ENCODE measurements at places on chromosomes 6 and 20.

DNA sequence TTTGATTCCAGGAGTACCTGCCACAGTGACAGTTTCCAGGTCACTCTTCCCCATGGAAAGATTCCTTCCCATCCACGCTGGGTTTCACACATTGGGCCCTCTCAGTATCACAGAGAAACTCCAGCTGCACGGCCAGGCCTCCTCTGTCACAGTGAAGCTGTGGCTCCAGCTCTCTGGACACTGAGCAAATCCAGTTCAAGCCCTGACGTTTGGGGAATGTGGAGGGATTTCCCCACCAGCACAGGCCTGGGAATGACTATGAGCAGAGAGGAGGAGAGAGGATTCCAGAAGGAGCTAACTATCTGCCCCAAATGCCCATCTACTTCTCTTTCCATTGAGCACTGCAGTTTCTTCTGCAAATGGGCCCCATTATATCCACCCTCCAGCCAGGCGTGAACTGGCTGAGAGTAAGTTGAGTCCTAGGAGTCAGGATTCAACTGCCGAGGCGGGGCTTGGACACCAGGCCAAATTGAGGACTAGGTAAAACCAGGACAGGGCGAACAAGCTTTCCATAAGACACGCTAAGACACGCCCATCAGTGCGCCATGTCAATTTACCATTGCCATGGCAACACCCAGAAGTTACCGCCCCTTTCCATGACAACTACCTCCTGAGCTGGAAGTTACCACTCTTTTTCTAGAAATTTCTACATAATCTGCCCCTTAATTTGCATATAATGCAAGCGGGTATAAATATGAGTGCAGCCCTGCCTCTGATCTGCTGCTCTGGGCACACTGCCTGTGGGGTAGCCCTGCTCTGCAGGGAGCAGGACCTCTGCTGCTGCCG lies 9.2 kb upstream of the BNIP5 start:
- DNase-seq, result no peak

- no peak for DNase-seq
These were observed 98.5 kb downstream of the PRDM1 start for GRCh38 chr6:106184629-106185028.

DNA sequence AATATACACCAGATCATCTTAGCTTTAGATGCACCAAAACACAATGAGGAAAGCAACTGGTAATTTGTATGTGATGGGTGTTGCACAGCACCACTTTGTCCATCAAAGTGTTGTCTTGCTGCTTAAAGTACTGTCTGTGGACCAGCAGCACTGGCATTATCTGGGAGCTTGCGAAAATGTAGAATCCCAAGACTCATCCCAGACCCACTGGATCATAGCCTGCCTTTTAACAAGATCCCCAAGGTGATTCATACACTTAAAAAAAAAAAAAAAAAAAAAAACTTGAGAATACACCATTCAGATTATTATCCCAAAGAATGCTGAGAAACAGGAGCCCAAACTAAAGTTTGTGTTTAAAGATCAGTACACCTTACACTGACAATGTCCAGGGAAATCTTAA lies 123.4 kb downstream of the TASP1 start:
- DNase-seq, result no peak

GRCh38 chr6:119442776-119443184 lies 93.2 kb upstream of the MAN1A1 start:
- DNase-seq, result no peak

GRCh38 chr6:12345694-12346058 lies 55.5 kb downstream of the EDN1 start:
- DNase-seq, result no peak

DNA sequence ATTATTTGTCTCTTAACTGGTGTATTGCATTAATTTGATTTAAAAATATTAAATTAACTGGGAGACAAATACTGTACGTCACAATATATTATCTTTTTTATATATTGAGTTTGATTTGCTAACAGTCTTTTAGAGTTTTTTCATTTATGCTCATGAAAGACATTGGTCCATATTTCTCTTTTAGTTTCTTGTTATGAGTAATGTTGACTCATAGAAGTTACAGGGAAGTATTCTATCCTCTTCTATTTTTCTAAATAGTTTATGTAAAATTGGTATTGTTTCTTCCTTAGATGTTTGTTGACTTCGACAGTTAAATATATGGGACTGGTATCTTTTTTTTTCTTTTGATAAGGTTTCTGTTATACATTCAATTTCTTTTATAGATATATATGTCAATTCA lies 1115.6 kb upstream of the CITED2 start:
- no peak for DNase-seq

GRCh38 chr20:4021906-4022305 lies 6.5 kb upstream of the RNF24 start:
- no peak for DNase-seq

DNA sequence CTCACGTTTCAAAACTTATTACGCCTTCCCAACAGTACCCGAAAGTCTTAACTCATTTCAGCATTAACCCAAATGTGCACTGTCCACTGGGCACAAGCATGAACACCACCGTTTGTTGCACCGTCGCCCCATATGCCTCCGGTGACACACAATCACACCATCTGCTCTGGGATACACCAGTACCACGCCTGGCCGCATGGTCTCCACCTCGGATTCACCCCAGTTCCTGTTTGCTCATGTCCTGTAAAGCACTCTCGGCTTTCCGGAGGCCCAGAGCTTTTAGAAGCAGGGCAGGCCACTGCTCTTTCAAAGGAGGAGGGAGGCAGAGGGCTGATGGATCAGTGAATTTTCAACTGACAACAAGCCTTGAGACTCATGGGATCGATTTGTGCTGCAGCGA lies 1570.0 kb upstream of the DEFB115 start:
- DNase-seq, result no peak

DNA sequence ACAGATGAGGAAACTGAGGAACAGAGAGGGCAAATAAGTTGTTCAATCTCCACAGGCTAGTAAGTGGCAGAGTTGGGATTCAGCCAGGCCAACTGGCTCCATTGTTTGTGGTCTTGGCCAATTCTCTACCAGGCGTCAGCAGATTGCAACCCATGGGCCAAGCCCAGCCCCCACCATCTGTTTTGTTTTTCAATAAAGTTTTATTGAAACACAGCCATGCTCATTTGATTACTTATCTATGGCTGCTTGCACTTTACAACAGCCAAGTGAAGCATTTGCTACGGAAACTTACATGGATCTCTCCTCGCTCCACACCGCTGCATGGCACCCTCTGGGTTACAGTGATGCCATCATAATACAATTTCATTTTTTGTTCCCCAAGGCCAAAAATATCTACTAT lies 90.8 kb downstream of the ZNF217 start:
- no peak for DNase-seq

GRCh38 chr20:23410916-23411695 lies 10.2 kb downstream of the NAPB start:
- no peak for DNase-seq

DNA sequence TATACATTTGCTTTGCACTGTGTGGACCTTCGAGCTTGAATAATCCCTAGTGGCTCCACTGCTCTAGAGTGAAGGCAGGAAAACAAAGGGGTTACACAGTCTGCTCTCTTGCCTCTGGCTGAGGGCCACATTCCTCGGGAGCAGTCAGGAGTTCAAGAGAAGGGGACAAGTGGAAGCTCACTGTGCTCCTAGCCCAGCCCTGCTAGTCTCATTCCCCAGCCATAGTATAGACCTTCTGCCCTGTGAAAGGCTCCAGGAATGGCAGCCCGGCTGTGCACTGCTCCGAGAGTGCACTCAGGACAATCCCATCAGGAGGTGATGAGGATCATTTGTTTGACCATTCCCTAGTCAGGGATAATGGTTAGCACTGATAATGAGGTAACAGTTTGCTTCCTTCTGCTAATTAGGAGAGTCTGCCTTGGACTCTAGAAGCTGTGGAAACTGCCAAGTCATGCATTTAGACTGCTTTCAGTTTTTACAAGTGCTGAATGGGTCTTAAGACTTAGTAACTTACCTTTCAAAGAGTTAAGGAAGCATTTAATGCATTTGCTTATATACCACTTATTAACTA lies 8.5 kb downstream of the IYD start:
- no peak for DNase-seq

- no peak for DNase-seq
These were observed 15.6 kb upstream of the HMGN3 start for GRCh38 chr6:79250107-79250514.

- DNase-seq, result no peak
These were observed 16.7 kb upstream of the LMBRD1 start for GRCh38 chr6:69813508-69813907.

GRCh38 chr6:89506716-89507617 lies 74.0 kb downstream of the ANKRD6 start:
- DNase-seq, result no peak

DNA sequence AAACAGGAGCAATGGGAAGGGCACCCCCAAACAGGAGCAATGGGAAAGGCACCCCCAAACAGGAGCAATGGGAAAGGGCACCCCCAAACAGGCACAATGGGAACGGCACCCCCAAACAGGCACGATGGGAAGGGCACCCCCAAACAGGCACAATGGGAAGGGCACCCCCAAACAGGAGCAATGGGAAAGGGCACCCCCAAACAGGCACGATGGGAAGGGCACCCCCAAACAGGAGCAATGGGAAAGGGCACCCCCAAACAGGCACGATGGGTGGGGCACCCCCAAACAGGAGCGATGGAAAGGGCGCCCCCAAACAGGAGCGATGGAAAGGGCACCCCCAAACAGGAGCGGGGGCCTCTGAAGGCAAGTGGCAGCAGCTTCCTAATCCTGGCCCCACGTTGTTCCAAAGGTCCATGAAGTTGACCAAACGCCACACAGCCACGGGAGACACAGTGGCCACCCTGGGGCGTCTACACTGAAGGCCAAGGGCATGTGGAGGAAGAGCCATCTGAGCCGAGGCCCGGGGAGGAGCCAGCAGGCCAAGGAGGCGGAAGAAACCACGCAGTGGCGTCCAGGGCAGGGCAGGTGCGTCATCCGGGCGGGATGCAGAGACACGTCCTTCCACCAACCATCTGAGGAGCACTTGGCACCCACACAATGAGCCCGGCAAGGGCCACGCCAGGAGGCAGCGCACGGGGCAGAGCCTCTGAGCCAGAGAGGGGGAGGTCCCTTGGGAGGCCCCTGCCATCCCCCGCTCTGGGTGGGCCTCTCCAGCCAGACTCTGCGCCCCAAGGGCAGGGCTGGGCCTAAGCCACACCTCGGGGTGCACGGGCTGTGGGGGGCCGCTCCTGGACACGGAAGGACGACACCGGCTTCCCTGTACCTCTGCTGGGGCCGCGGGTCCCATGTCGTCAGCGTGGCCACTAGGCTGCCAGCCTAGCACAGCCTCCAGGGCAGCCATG lies 21.5 kb upstream of the NTSR1 start:
- DNase-seq, result no peak

- DNase-seq, result no peak
These were observed 18.4 kb downstream of the TP53RK start for GRCh38 chr20:46670585-46671584.

DNA sequence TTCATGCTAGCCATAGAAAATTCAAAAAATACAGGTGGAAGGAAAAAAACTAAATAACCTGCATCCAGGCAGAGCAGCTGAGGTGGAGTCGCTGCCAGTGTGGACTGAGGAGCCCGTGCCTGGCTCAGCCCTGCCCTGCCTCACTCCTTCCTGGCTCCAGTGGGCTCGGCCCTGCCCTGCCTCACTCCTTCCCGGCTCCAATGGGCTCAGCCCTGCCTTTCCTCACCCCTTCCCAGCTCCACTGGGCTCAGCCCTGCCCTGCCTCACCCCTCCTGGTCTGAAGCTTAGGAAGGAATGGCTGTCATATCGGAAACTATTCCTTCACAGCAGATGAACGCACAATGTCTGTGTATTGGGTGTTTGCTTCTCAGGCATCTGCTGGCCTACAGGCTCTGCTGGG lies 142.1 kb downstream of the SMOC2 start:
- no peak for DNase-seq

- DNase-seq, result no peak
These were observed 74.6 kb upstream of the RREB1 start for GRCh38 chr6:7033202-7033601.

DNA sequence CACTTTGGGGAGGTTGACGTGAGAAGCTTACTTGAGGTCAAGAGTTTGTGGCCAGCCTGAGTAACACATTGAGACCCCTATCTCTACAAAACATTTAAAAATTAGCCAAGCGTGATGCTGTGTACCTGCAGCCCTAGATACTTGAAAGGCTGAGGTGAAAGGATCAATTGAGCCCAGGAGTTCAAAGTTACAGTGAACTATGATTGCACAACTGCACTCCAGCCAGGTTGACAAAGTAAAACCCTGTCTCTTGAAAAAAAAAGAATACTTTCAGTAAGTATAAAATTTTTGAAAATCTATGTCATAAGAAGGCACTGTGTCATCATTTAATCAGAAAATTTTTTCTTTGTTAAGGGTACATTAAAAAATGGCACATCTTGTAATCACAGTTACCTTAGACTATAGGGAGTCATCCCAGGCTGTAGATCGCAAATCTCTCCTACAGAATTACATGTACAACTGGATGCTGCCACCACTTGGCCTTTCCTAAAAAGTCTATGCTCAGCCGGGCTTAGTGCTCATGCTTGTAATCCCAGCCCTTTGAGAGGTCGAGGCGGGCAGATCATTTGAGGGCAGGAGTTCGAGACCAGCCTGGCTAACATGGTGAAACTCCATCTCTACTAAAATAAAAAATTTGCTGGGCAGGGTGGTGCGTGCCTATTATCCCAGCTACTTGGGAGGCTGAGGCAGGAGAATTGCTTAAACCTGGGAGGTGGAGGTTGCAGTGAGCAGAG lies 17.0 kb upstream of the MRS2 start:
- DNase-seq, result no peak

- DNase-seq, result no peak
These were observed 67.8 kb upstream of the SMIM29 start for GRCh38 chr6:34316431-34317171.

GRCh38 chr6:36777801-36778200 lies 61.4 kb downstream of the CPNE5 start:
- no peak for DNase-seq

DNA sequence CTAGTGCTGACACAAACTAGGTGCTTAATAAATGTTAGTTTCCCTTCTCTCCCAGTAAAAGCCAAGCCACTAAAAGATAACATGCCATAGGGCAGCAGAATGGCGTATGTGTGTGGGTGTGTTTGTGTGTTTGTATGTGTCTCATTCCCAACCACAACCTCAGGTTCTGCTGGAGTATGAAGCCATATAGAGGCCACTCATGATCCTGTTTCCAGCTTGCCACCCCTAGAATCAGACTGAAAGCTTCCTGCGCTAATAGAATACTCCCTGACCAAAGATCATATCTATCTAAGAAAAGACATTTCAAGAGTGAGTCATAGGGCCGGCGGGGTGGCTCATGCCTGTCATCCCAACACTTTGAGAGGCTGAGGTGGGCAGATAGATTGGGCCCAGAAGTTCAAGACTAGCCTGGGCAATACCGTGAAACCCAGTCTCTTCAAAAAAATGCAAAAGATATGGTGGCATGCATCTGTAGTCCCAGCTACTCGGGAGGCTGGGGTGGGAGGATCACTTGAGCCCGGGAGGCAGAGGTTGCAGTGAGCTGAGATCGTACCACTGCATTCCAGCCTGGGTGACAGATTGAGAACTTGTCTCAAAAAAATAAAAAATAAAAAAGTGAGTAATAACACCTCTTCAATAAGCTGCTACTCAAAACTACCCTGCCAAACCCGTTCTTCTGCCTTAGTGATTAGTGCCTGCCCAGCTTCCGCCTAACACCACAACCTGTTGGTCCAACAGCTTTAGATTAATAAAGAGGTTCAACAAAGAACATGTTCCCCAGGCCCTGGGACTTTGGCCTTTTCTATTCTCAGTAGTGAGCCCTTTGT lies 11.8 kb upstream of the SNRPC start:
- DNase-seq, result no peak

Data from stimulated activated CD4-positive, alpha-beta T cell treated with anti-CD3 and anti-CD28 coated beads, Interleukin-4, amount 100 ng/mL, for 4 hours (primary cell).